ENCODE measurements at places on chromosomes 12 and 14.

GRCh38 chr14:67571991-67572323 is 28.1 kb downstream of the PIGH start:
- DNase-seq = no peak

DNA sequence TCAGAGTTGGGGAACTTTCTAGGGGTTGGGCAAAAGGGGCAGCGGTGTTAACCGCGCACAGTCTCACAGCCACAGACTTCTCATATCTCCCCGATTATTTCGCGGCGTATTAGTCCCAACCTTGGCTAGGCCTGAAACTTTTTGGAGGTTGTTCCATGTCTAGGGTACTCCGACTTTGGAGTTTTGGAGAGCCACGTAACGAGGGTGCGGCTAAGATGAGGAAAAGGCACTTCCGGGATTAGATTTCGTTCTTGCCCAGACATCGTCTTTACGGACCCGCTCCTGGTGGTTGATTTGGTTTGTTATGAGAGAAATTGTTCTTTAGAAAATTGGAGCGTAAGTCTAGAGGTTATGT is 513 bp downstream of the CCNK start:
- DNase-seq = peak; percentile 36

DNA sequence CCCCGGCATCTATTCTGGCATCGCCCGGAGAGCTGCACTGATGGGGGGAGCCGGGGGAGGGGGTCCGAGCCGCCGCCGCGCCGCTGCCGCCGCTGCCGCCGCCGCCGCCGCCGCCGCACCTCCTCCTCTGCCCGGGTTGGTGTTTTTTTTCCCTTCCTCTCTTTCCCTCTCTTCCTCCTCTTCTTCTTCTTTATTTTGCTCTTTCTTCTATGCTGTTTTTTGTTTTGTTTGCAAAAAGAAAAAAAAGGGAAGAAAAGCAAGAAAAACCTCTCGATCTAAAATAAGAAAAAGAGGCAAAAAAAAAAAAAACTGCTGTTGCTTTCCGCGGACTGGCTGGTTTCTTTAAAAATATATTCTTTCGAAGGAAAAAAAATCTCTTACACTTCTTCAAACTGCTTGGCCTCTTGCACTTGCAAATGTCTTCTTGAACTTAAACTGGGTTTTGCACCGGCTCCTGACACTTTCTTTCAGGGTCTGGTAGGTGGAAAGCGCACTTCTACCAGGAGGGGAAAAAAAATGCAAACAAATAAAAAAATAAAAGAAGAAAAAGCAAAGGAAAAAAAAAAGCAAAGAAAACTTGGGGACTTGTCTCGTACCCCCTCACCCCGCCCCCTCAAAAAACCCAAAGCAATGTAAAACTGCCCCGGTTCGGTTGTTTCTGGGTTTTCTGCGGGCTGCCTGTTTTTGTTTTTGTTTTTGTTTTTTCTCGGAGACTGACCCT is 616 bp downstream of the BCL11B start:
- no peak for DNase-seq

- DNase-seq = no peak
Measured at GRCh38 chr12:103924761-103925641, 5.2 kb upstream of the HSP90B1 start.

DNA sequence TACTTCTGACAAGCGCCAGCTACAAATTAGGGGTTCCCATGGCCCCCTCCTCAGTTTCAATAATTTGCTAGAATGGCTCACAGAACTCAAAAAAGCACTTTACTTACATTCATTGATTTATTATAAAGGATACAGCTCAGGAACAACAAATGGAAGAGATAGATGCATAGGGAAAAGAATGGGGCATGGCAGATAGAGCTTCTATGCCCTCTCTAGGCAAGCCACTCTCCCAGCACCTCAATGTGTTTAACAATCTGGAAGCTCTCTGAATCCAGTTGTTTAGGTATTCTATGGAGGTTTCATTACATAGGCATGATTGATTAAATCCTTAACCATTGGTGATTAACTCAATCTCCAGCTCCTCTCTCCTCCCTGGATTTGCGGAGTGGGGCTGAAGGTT is 184.5 kb upstream of the DAAM1 start:
- no peak for DNase-seq

DNA sequence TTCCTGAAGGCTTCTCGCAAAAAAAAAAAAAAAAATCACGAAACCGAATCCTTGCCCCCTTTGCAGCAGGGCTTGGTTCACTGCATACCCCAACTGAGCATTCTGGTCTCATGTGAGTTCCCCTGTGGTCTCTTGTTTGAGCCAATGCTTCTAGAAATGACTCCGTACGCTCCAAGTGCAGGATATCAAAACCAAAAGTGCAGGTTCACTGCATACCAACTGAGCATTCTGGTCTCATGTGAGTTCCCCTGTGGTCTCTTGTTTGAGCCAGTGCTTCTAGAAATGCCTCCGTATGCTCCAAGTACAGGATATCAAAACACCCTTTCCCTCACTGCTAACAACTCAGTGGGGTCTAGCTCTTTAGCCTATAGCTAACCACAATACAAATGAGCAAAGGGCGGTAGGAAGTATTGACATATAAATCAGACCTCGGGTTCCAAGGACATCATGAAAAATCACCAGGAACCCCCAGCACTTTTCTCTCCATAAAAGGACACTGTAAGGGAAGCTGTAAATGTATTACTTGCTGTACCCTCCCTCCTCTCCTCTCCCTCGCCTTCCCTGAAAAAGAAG is 206.3 kb upstream of the NOS1 start:
- DNase-seq = no peak

GRCh38 chr12:50287271-50287670 is 4.0 kb upstream of the LIMA1 start:
- no peak for DNase-seq

DNA sequence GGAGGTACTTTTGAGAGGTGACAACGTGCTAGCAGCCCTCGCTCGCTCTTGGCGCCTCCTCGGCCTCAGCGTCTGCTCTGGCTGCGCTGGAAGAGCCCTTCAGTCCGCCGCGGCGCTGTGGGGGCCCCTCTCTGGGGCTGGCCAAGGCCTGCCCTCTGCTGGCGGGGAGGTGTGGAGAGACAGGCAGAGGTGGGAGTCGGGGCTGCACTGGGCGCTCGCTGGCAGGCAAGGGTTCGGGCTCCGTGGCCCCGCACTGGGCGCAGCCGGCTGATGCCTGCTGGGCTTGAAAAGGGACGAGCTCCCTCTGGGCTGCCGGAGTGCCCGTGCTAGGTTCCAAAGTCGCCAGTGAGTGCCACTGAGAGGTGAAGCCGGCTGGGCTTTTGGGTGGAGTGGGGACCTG is 580.0 kb downstream of the DIO2 start:
- DNase-seq = no peak

GRCh38 chr14:58465421-58465820 is 37.9 kb downstream of the KIAA0586 start:
- no peak for DNase-seq

DNA sequence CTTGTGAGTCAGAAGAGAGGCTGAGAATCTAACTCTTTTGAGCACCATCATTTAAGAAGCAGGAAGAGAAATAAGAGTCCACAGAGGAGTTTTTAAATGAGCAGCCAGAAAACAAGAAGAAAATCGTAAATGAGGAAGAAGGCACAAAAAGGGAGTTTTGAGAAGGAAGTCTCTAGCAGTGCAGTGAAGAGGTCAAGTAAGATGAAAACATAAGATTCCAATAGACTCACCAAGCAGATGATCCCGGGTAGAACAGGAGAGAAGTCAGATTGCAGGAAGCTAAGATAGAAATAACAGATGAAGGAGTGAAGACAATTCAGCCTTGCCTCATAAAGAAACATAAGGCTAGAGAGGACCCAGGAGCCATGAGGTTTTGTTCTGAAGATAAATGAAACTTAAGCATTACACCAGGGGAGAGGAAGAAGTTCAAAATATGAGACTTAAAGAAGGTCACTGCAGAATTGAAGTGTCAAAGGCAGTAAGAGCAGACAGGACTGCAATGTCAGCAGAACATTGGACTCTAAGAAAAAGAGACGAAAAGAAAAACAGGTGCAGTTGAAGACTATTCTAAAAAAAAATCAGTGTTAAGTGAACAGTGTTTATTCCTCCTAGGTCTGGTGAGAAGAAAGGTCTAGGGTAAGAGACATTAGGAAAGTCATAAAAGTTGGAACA is 229.0 kb downstream of the SEC23A start:
- DNase-seq = peak; percentile 6

Data from KBM-7 (cell line).